ENCODE measurements at places on chromosomes 2 and 18. TPM values are rescaled to one million over a fixed set of nuclear protein-coding genes. Genes with fewer than 3 reads are reported as not detected.

TDRD15 gene
- not detected for total RNA-seq

ELOA2 gene
- not detected for total RNA-seq

VWA3B gene
- total RNA-seq: not detected

IMPACT gene
- total RNA-seq: 26.7 TPM

C2orf78 gene
- total RNA-seq: not detected

RNF144A gene
- total RNA-seq: 2.5 TPM

Measured in pulmonary artery endothelial cell (primary cell).